ENCODE measurements at places on chromosomes 1 and 21.
A peak's percentile ranks its signal among the peaks of the same experiment; 100 is the strongest.

GRCh38 chr1:214050513-214051401 lies 63.0 kb downstream of the PROX1 start:
- no peak for DNase-seq

DNA sequence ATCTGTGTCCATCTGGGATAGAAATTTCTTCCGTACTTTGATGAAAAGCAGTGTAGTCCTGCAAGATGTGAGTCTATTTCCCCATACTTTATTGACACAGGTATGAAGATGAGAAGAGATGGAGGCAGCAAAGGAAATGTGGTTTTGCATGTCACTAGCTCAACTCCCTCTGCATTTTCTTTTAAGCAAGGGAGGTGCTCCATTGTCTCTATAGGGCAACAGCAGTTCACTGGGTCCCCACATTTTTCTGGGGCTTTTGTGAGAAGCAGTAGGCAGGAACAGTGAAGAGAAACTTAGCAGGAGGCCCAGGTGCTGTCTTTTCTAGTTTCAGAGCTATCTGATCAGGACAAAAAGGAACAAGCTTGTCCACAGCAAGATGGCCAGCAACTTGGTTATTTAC lies 37.1 kb downstream of the C21orf91 start:
- DNase-seq, result no peak

- no peak for DNase-seq
These were observed 111.1 kb downstream of the COP1 start for GRCh38 chr1:176096015-176096414.

DNA sequence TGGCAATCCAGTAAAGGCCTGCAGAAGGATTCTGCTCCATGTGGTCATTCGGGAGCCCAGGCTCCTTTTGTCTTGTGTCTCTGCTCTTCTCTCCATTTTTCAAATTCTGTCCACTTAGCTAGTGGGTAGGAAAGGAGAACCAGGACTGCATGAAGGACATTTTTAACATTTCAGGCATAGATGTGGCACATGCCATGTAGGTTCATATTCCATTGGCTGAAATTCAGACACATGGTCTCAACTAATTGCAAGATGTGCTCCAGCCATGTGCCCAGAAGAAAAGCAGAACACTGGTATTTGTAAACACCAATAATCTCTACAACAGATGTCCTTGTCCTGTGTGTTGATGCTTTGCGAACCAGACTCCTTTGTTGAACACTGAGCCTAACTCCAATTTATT lies 85.2 kb upstream of the WLS start:
- no peak for DNase-seq

DNA sequence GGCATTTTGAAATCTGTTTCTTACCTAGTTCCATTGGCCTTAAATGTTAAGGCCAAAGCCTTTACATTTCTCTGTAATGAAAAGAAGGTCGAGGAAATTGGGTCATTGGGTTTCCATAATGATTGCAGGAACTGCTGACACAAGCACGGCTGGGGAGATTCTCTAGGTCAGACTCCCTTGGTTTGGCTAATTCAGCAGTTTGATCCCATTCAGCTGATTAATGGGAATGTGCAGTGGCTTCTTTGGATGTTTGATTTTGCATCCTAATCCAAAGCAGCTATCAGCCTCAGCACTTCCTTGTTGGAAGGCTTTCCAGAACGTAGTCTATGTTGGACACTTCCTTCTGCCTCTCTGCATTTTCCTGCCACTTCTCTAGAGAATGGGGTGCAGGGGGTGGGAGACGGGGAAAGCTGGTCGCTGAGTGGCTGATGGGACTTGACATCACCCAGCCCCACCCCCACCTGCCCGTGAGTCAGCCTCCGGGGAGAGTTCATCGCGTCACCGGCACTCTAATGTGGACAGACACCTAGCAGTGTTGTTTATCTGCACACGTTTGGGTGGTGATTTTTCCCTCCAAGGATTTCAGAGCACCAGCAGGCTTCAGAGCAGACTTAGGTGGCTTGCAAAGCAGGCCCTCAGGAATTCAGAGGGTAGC lies 5.4 kb downstream of the PSEN2 start:
- peak; percentile 51 for DNase-seq

GRCh38 chr1:147236959-147237791 lies 5.3 kb upstream of the CHD1L start:
- no peak for DNase-seq

- DNase-seq, result no peak
These were observed 68.3 kb upstream of the KCND3 start for GRCh38 chr1:112057736-112058135.

DNA sequence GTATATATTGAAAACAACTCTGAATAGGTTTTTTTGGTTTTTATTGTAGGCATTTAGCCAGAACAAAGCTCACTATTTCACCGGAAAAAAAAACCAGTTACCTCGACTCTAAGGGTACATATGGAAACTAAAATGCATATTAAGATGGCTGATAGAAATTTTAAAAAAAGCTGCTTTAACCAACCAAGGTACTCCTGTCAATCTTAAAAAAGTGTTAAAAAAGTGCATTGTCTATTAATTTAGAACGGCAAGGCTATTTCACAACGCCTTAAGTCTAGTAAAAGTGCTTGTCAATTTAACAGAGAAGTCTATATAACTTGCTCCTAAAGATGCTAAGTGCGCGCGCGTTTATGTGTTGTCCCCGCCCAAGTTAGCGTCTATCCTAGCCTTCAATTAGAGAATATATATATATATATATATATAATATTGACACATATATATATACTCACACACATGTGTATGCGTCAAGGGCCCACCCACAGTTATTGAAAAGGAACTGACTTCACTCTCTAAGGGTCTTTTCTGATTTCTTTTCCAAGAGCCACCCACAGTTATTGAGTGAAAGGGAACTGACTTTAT lies 934 bp downstream of the ASPM start:
- DNase-seq, result no peak

- DNase-seq, result no peak
These were observed 7.2 kb upstream of the RNU1-1 start for GRCh38 chr1:16521288-16521583.

- DNase-seq, result no peak
These were observed 18.2 kb upstream of the ARF1 start for GRCh38 chr1:228064296-228064695.

- DNase-seq, result no peak
These were observed 199.3 kb downstream of the TOMM20 start for GRCh38 chr1:234929369-234929768.

GRCh38 chr1:205344066-205344928 lies 12.4 kb downstream of the KLHDC8A start:
- no peak for DNase-seq
